ENCODE measurements at places on chromosomes 7 and 10. TPM values are rescaled to one million over a fixed set of nuclear protein-coding genes. Genes with fewer than 3 reads are reported as not detected.

GRCh38 chr7:145696071-145696470 is 420.5 kb upstream of the CNTNAP2 start:
- DNase-seq: no peak

DNA sequence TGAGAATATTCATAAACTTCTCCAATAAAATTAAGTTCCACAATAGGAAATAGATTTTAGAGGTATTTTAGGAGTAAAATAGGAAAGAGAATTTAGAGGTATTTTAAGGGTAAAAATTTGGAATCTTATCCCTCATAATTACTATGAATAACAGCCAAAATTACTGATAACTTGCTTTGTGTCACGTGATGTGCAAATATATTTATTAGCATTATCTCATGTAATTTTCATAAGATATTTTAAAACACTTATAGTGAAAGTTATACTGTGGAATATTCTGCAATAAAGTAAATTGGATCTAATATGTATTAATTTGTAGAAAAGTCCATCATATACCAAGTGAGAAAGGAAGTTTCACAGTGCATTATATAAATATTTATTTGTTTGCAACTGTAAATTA is 64.2 kb upstream of the VWDE start:
- no peak for DNase-seq

GRCh38 chr10:101221963-101222531 is 7.2 kb downstream of the LBX1 start:
- DNase-seq: no peak

GRCh38 chr7:131007439-131008330 is 273.7 kb upstream of the KLF14 start:
- DNase-seq: peak; percentile 78

GRCh38 chr10:127886371-127887051 is 6.2 kb downstream of the CLRN3 start:
- DNase-seq: no peak

The BLNK gene
- 8.6 TPM for polyA plus RNA-seq

The MSMB gene
- polyA plus RNA-seq: not detected

The GATA3 gene
- polyA plus RNA-seq: not detected

The NACAD gene
- polyA plus RNA-seq: 1.9 TPM
